ENCODE measurements at places on chromosomes 16 and 17.

GRCh38 chr17:43578699-43579565 lies 32.8 kb upstream of the ETV4 start:
- DNase-seq, result peak; percentile 54

DNA sequence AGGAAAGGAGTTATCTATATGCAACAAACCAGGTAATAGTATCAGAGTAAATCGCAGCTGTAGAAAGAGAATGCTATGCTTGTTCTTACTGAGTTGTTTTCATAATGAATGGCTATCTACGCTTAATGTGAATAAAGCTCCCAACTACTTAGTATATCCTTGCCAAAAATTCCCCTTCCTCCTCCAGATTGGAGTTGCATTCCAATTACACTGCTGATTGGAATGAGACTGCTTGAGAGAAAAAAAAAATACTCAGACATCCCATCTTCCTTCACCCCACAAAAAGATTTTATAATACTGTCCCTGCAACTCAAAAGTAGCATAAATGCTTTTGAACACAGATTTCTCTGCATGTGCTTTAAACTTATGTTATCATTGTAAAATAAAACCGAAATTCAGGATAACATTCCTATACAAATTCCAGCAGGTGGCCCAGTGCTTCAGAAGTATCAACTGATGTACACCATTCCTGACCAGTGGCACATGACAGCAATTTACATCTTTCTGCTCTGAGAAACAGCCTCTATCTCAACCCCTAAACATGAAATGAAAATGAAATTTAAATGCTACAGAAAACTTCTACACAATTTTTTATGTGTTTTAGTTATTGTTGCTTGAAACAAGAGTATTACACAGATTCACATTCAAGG lies 47.0 kb downstream of the SMURF2 start:
- DNase-seq, result no peak

- DNase-seq, result no peak
Measured at GRCh38 chr17:51487947-51488346, 227.6 kb downstream of the UTP18 start.

DNA sequence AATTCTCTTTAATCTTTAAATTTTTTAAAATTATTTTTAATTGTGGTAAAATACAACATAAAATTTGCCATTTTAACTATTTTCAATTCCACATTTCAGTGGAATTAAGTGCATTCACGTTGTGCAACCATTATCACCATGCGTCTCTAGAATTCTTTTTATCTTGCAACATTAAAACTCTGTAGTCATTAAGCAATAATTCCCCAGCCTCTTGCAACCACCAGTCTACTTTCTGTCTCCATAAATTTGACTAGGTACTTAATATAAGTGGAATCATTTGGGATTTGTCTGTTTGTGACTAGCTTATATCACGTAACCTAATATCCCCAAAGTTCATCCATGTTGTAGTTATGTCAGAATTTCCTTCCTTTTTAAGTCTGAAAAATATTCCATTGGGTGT lies 79.1 kb downstream of the TAOK1 start:
- no peak for DNase-seq

DNA sequence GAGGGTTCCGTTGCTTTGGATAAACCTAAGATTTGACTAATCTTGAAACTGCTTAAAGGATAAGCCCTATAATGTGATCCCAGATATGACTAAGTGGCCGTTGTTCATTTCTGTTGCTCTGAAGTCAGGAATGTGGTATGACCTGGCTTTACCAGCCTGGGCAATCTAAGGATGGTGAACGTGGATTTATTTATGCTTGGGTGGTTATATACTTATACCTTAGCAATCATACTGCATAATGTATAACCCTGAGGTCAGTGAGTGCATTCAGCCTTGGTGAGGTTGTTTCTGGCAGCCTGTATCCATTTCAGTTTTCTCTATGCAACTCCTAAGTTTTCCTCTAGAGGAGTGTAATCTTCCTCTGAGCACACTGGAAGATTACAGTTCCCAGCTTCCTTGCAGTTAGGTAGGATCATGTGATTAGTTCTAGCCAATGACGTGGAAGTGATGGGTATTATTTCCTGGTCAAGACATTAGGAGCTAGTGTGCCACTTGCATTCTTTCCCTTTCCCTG lies 41.9 kb downstream of the FTO start:
- no peak for DNase-seq

DNA sequence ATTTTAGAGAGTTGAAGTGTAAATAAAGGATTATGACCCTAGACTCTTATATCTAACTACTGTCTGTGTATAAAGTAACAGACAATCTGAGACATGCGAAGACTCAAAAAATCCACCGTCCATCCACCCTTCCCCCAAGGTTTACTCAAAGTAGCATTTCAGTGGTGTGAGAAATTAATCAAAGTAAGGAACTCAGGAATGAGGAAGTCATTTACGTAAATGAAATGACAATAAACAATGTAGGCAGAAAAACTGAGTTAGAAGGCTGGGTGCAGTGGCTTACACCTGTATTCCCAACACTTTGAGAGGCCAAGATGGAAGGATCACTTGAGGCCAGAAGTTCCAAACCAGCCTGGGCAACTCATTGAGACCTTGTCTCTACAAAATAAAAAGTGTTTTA lies 19.8 kb upstream of the NTN1 start:
- DNase-seq, result no peak

DNA sequence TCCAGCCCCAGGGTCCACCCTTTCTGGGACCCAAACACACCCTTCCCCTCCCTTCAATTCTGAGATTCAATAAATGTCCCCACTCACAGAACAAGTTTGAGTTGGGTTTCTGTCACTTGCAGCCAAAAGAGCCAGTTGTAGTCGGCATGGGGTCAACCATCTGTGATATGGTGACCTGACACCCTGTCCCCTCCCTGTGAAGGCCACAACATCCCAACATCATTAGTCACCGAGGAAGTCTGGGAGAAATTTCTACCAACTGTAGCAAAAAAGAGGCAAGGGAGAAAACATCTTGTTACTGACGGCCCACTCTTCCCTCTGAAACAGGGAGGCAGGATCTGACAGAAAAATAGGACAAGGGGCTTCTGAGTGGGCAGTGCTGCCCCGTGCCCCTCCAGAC lies 638 bp upstream of the LYZL6 start:
- no peak for DNase-seq

DNA sequence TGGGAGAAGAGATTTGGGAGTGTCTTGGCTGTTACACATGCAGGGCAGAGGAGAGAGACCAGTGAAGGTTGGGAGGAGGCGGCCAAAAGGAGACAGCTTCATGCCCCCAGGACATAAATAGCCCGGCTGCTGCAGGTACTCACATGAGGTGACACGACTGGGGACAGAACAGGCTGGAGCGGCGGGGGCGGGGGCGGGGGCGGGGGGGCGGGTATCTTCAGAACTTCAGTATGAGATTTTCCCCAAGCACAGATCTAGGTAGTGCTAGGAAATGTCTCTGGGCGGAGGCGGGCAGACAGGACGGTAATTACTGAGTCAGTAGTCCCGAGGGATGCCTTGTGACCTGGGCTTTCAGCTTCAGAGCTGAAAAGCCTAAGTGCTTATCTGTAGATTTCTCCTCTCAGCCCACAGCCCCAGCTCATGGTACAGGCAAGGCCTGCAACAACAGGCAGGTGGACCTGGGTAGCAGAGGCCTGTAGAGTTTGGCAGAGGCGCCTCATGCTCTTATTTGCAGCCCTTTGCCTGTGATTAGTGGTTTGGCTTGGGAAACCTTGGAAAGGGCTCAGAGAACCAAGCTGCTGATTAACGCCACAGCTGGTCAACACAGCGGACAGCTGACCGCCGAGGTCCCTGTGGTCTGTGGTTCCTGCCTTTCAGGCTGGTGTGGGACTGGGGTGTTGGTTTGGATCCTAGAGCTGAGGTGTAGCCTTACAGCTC lies 24.5 kb downstream of the UNK start:
- DNase-seq, result peak; percentile 66

DNA sequence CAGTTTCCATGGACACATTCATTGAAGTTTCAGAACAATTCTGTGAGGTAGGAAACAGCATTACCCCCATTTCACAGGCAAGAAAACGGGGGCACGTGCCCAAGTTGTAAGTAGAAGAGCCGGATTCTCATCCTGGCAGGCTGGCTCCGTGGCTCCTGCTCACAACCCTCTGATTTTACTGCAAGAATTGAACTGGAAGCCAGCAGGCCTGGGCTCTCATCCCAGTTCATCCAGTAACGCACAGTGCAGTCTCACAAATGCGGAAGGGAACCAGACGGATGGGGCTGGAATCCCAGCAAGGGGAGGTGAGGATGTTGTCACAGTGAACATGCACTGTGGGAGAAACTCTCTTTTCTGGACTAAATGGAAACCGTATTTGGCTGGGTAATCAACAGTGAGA lies 40.7 kb upstream of the DOC2B start:
- DNase-seq, result peak; percentile 36
